ENCODE measurements at places on chromosomes 4 and X.

- no peak for ATAC-seq
Observed at GRCh38 chrX:114272096-114272686, 311.7 kb upstream of the HTR2C start.

DNA sequence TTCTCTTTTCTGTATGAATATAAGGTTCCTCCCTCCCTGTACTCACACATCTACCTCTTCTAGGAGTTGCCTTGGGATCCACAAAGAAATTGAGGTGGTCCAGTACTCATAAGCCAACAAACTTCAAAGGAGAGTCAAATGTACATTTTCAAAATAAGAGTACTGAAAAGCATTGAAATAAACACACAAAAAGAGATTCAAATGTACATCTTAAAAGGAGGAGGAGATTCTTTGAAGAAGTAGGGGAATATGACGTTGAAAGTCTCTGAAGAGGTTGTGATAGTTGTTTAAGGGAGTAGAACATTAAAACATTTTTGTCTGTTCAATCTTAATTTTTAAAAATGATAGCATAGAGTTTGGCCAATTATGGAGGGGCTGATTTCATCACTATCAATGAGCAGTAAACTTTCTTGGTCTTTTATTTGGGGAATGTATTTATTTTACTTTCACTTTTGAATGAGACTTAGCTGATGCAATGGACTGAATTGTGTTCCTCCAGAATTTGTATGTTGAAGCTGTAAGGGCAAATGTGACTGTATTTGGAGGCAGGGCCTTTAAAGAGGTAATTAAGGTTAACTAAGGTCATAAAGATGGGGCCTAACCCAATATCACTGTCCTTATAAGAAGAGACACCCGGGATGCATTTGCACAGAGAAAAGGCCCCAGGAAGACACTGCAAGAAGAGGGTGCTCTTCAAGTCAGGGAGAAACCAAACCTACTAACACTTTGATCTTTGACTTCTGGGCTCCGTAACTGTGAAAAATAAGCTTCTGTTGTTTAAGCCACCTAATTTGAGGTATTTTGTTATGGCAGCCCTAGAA, 226.3 kb upstream of the PGRMC2 start:
- ATAC-seq: no peak

GRCh38 chrX:121987835-121988234, 940.4 kb downstream of the GLUD2 start:
- ATAC-seq: no peak

DNA sequence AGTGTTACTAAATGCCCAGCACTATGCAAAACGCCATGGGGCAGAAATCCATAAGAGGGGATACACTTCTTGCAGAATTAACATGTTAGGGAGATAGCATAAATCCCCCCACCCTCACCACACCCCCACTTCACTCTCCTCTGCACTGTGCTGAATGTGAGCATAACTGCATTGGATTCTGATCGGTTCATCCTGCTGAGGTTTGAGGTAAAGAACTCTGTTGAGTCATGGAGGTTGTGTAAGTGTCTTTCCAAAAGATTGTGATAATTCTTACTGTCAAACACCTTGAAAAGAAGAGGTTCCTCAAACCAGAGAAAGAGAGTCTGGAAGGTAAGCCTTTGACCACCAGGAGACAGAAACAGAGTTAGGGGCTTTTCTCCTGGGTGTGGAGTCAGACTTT, 43.6 kb downstream of the RBM47 start:
- no peak for ATAC-seq

DNA sequence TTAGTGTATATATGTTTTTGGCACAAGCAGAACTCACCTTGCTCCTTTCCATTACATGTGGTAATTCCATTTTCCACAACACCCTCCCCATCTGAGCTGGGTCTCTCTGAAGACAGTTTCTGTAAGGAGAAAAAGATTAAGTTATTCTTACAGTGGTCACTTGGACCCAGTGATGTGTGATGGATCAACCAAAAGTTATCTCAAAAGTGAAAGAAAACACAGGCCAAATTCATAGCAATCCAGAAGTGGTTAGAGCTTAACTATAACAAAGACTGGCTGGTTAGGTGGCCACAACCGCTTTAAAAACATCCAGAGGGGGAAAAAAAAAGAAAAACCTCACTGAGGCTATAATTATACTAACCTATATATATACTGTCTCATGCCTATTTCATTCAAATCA, 123.7 kb downstream of the AFAP1 start:
- ATAC-seq: no peak

GRCh38 chrX:100076031-100076430, 334.0 kb downstream of the PCDH19 start:
- ATAC-seq: no peak

DNA sequence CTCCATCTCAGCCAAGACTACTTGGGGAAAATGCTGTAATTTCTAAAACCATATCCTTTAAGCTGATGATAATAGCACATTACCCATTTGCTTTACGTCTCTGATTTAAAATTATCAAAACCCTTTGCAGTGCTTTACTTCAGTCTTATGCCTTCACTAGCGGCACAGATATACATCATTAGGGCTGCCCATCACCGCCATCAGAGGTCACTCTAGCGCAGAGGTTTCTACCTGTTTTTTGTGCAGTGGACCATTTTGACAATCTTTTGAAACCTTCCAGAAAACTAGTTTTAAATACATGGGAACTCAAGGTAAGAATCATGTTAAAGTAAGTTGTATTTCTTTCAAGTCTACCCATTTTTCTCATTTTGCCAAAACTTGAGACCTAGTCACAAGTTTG, 592.5 kb downstream of the PPARGC1A start:
- ATAC-seq: no peak

GRCh38 chrX:78011846-78012245, 42.4 kb upstream of the PGAM4 start:
- ATAC-seq: no peak

- ATAC-seq: no peak
Observed at GRCh38 chrX:108362026-108362425, 76.2 kb downstream of the COL4A6 start.

DNA sequence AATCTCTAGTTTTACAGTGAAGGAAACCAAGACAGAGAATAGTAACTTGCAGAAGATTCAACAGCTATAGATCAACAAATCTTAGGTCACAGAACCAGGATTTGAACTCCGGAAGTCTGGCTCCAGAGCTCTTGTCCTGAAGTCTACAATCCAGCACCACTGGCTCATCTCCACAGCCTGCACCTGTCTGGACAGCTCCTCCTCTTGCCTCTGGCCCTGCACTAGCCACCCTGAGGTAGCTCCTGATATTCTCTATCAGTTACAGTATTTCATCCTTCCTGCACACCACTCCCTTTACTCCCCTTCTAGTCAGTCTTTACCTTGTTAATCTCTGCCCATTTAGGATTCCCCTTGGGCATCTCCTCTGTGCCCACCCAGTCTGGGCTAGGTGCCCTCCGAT, 58.1 kb upstream of the LNX1 start:
- ATAC-seq: no peak

Measured in stimulated activated memory B cell treated with anti-CD40 and anti-IgM and Interleukin-4, amounts not matched to agents 10 μg/mL and 1 μg/mL and 100 μg/mL, for 72 hours (primary cell).